ENCODE measurements at places on chromosomes 2 and 18. TPM values are rescaled to one million over a fixed set of nuclear protein-coding genes. Genes with fewer than 3 reads are reported as not detected.

GRCh38 chr2:85395912-85396475, 14.2 kb downstream of the CAPG start:
- peaks cover 40% of the 10 kb centered on the region for H3K36me3 ChIP-seq
- no peak overlapping the region for H3K27ac ChIP-seq
- no peak for DNase-seq
- no peak overlapping the region for H3K4me3 ChIP-seq
- peaks cover 13% of the 10 kb centered on the region for H3K4me1 ChIP-seq

DNA sequence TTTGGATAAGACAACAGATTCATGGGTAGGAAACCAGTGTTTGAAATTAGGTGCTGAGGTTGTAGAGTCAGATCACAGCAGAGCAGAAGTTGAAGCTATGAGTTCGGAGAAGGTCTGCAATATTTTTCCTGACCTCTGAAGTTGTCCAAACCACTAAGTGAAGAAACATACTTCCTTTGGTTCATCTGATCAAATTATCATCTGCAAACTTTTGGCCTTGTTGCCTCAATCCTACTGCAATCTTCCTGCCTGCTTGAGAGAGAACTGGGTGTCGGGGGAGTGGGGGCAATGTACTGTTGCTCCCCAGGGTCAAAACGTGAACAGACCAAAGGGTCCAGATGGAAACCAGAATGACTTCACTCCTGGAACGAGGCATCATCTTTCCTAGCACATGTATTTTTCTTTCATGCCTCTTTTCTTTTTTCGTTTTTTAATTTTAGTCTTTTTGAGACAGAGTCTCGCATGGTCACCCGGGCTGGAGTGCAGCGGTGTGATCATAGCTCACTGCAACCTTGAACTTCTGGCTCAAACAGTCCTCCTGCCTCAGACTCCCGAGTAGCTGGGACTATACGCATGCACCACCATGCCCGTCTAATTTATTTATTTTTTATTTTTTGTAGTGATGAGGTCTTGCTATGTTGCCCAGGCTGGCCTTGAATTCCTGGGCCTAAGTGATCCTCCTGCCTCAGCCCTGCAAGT, 42.7 kb downstream of the RAB31 start:
- no peak overlapping the region for H3K27ac ChIP-seq
- H3K36me3 ChIP-seq: no peaks in the 10 kb centered on the region
- peaks cover 14% of the 10 kb centered on the region for H3K27me3 ChIP-seq
- H3K4me1 ChIP-seq: no peaks in the 10 kb centered on the region

- H3K27me3 ChIP-seq: no peaks in the 10 kb centered on the region
- no peaks in the 10 kb centered on the region for H3K36me3 ChIP-seq
- H3K4me3 ChIP-seq: no peak overlapping the region
Observed at GRCh38 chr2:109244304-109244582, 115.2 kb downstream of the SH3RF3 start.

- no peak overlapping the region for H3K4me3 ChIP-seq
- H3K27ac ChIP-seq: no peak overlapping the region
- H3K27me3 ChIP-seq: no peaks in the 10 kb centered on the region
- no peak for DNase-seq
- H3K4me1 ChIP-seq: peaks cover 2% of the 10 kb centered on the region
- no peaks in the 10 kb centered on the region for H3K36me3 ChIP-seq
Observed at GRCh38 chr18:79555885-79556284, 123.7 kb upstream of the CTDP1 start.

DNA sequence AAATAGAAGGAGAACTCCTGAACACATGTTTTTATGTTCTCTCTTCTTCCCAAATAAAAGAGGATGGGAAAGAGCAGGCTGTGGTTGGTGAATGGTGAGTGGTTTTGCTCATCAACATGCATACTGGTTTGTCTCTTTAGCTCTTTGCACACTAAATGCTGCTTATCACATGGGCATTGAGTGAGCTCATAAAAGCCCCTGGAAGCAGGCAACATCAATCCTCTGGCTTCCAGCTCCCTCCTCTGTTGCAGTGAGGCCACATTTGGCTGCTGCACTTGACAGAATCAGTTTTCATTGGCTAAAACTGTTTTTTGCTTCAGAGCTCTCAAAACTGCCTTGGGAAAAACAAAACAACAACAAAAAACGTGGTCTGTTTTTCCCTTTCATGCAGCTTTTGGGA, 1308.2 kb upstream of the NRXN1 start:
- no peaks in the 10 kb centered on the region for H3K27me3 ChIP-seq
- no peak for DNase-seq
- H3K27ac ChIP-seq: no peak overlapping the region
- H3K4me3 ChIP-seq: no peak overlapping the region
- no peaks in the 10 kb centered on the region for H3K4me1 ChIP-seq

DNA sequence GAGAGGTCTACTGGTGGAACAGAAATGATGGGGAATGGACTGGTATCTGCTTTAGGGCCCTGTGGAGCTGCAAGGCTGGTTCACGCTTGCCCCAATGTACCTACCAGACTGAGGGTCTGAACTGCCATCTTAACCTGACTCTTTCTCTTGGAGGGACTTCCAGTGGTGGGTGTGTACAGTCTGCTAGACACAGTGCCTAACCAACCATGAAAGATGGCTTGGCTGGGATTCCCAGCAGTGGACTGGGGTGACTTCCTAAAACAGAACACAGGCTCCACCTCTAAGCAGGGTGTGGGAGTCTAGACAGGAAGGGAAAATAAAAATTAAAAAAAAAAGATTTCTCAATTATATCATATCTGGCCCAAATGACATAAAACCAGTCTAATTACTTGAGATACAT, 25.5 kb upstream of the MYO3B start:
- no peak overlapping the region for H3K27ac ChIP-seq
- H3K36me3 ChIP-seq: no peaks in the 10 kb centered on the region
- H3K4me1 ChIP-seq: no peaks in the 10 kb centered on the region

Gene RSAD2
- total RNA-seq: 104 TPM

DNA sequence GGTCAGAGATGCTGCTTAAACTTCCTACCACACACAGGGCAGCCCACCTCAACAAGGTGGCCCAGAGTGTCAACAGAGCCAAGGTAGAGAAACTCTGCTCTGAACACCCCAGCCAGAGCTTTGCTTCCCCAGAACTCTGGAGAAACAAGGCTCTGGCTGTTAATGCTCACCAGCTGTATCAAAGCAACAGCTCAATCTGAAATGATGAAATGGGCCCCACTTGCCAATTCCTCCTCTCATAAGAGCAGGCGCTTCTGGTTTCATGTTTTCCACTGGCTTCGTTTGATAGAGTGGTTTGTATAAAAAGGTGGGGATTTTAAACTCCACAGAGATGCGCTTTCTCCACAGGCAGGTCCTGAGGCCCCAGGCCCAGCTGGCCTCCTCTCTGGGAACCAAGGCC, 60.9 kb upstream of the TFCP2L1 start:
- H3K36me3 ChIP-seq: peaks cover 8% of the 10 kb centered on the region
- peaks cover 3% of the 10 kb centered on the region for H3K4me1 ChIP-seq
- no peak overlapping the region for H3K4me3 ChIP-seq
- no peak overlapping the region for H3K27ac ChIP-seq
